ENCODE measurements at places on chromosomes 13 and 19. TPM values are rescaled to one million over a fixed set of nuclear protein-coding genes. Genes with fewer than 3 reads are reported as not detected.

FARP1 gene
- 65.3 TPM for total RNA-seq

C13orf42 gene
- not detected for total RNA-seq

DNA sequence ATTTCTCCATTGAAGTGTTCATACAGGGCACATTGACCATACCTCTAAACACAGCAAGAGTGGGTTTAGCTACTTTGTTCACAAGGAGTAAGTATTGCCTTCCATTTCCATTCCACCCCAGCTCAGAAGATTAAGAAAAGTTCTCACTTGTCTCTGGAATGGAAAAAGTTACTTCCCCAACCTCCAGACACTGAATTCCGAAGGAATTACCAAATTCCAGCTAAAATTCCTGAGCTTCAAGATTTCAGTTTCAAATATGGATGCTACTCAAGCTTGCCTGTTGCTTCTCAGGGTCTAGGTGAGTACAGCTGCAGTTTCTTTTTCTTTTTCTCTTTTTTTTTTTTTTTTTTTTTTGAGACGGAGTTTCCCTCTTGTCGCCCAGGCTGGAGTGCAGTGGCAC lies 33.6 kb downstream of the TEX26 start:
- no peak for DNase-seq

GRCh38 chr19:58350871-58351557 lies 2.3 kb downstream of the A1BG start:
- DNase-seq = no peak

GRCh38 chr19:6712231-6712630 lies 8.2 kb downstream of the C3 start:
- DNase-seq = no peak

- no peak for DNase-seq
Measured at GRCh38 chr19:18223860-18224524, 2.2 kb downstream of the PDE4C start.

GRCh38 chr13:43284162-43284561 lies 260.8 kb downstream of the DNAJC15 start:
- no peak for DNase-seq

GRCh38 chr19:29504454-29504853 lies 21.3 kb upstream of the VSTM2B start:
- DNase-seq = no peak
